ENCODE measurements at places on chromosomes 16 and 17. TPM values are rescaled to one million over a fixed set of nuclear protein-coding genes. Genes with fewer than 3 reads are reported as not detected.
A peak's percentile ranks its signal among the peaks of the same experiment; 100 is the strongest.

Gene C16orf86
- polyA plus RNA-seq: 3.6 TPM

Gene PRAC1
- not detected for polyA plus RNA-seq

Gene GPR139
- not detected for polyA plus RNA-seq

Gene SLC13A2
- not detected for polyA plus RNA-seq

GRCh38 chr17:48567209-48567608 lies 10.9 kb downstream of the HOXB4 start:
- DNase-seq: no peak

GRCh38 chr17:17239832-17240231 lies 2.9 kb upstream of the FLCN start:
- no peak for DNase-seq

Gene RNF135
- polyA plus RNA-seq: 11.0 TPM

- no peak for DNase-seq
These were observed 47.8 kb upstream of the SCNN1B start for GRCh38 chr16:23254338-23254737.

DNA sequence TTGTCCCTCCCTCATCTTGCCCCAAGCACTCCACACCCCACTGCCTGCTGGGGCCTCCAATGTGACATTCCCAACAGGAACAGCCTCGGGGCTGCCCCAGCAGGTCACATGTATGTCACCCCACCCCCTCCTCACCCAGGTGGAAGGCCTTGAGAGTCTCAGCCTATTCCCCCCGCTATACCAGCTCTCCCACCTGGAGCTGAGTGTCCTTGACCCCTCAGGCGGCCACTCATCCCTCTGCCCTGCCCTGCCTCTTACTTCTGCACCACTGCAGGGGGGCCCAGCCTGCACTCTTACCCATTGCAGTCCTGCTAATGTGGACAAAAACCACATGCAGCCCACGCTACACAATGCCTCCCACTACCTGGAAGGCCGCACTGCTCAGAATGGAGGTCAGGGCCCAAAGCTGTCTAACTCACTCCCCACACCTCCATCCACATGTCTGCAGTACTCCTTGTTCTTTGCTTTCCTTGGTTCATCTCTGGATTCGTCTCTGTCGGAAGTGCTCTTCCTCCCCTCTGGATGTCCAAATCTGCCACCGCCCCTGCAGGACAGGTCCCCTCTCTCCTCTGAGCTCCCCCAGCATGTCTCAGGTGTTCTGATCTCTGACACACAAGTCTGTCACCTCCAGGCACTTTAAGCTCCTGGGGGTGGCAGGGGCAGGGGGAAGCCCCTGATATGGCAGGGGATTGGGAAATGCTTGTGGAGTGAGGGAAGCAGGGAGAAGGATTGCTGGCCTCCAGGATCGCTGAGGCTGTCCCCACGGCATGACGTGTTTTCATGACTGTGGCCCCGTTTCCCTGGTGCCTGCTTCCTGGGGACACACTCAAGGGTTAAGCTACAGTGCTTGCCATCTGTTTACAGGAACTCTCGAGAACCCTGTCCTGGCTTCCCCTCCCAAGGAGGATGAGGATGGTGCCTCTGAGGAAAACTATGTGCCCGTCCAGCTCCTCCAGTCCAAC lies 20.8 kb downstream of the TRPV2 start:
- no peak for DNase-seq

Gene RFFL
- polyA plus RNA-seq: 10.9 TPM

DNA sequence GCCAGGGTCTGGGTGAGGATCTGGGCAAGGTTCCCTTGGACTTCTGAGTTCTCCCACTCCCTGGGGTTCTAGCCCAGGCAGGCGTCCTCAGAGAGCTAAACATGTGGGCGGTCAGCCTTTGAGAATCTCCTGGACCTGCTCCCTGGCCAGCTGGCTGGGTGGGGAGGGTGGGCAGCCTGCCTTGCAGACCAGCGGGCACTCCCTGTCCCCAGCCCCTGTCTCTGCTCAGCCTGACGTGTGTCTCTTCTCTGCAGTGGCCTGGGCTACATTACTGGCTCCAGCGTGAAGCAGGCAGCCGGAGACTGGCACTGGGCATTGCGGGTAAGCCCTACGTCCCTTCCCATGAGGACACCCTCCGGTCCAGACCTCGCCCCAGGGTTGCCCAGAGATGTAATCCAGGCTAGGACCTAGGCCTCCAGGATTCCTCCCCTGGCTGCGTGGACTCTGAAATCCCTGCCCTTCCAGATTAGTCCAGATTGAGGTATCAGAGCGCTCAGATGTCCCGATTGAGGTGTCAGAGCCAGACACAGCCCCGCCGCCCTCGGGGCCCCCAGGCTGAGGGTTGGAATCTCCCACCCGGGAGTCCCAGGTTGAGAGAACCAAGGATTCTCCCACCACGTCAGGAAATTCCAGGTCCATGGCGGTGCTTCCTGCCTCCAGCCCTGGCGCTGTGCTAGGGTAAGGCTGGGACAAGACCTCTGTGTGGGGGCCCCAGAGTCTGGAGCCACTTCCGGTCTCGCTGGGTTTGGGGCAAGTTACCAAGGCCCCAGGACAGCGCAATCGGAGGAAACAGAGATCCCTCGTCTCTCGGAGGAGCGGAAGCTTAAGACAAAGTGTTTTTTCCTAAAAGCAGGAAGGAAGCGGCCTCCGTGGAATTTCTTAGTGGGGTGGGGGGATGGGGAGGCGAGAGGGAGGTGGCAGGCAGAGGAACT lies 24.1 kb downstream of the MYBBP1A start:
- peak; percentile 63 for DNase-seq

Gene ZG16
- polyA plus RNA-seq: 0.05 TPM

Gene CDH15
- 161 TPM for polyA plus RNA-seq

DNA sequence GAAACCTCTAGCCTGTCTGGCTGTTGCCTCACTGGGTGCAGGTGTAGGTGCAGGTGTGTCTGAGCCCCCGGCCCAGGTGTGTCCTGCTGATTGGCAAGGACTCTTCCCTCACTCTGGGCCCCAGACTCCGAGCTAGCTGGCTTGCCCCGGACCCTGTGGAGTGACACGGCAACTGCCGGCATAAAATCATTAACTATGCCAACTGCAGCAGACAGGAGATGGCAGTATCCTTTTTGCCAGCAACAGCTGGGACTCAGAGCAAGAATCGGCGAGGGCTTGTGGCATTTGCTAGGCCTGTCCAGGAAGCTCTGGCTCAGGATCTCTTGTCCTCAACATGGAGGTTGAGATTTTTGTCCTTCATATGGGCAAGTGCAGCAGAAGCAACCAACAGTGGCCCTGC lies 20.8 kb downstream of the CIAPIN1 start:
- DNase-seq: peak; percentile 80

DNA sequence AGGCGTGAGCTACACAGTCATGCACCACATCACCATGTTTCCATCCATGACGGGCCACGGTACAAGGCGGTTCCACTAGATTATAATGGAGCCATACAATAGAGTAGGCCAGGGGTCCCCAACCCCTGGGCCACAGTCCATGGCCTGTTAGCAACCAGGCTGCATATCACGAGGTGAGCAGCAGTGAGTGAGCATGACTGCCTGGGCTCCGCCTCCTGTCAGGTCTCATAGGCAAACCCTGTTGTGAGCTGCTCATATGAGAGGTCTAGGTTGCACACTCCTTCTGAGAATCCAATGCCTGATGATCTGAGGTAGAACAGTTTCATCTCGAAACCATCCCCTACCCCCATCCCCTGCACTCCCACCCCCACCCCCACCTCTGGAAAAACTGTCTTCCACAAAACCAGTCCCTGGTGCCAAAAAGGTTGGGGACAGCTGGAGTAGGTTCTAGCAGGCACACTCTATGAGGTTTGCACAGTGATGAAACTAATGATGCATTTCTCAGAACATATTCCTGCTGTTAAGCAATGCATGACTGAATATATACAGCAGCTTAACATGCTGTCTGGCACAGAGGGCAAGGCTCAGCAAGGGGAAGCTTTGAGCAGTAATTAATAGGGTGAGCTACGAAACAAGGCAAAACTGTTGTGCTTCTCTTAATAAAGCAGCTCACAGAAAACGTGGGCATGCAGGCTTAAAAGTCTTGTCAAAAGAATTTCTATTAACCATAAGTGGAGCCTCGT lies 108.0 kb downstream of the VPS53 start:
- DNase-seq: peak; percentile 36

All from muscle of leg (tissue), 16 donors.